ENCODE measurements at places on chromosomes 2 and 18. TPM values are rescaled to one million over a fixed set of nuclear protein-coding genes. Genes with fewer than 3 reads are reported as not detected.

DNA sequence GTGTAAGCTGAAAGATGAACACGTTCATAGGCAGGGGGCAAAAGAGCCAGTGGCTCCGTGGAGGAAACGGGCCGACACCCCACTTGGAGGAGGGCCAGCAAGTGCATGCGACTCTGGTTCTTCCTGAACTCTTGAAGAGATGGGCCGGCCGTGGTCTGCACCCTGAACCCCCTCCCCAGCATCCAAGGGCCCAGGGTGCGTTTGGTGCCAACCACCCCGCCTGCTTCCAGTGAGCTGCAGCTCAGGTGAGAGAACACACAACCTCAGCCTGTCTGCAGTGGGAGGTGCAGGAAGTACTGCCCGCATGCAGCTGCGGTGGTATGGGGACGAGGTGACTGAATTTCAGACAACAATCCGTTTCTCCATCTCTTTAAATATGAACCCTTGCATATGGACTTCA lies 58.9 kb downstream of the ADNP2 start:
- H3K4me3 ChIP-seq: no peak overlapping the region
- DNase-seq: no peak
- no peak overlapping the region for H3K27ac ChIP-seq
- H3K36me3 ChIP-seq: peaks cover 20% of the 10 kb centered on the region

DNA sequence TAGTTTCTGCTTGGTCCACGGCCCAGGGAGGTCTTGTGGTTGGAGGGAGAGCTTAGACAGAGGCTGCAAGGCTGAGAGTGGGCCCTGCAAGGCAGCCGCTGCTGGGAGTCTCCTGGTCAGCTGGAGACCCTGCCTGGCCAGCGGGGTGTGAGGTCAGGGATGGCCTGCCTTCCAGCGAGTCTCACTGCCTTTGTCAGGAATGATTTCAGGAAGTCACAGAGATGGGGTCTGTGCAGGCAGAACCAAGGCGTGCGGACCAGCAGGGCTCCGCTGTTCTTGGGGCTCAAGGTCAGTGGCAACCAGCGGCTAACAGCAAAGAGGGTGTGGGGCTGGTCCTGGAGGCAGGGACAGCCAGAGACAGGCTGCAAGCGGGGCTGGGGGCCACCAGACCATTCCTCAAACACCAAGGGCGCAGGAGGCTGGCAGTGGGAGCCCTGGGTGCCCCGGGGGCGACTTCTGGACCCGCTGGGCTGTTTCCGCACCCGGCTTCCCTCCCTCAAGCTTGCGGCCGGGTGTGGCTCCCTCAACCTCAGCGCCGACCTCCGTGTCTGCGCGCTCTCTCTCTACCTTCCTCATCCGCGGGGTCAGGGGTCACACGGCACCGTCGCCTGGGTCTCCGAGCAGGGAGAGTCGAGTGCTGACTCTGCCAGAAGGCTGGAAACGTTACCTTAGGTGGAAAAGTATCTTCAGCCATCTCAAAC lies 124.5 kb upstream of the CTDP1 start:
- no peaks in the 10 kb centered on the region for H3K27me3 ChIP-seq
- H3K36me3 ChIP-seq: no peaks in the 10 kb centered on the region
- H3K27ac ChIP-seq: no peak overlapping the region
- DNase-seq: no peak

DNA sequence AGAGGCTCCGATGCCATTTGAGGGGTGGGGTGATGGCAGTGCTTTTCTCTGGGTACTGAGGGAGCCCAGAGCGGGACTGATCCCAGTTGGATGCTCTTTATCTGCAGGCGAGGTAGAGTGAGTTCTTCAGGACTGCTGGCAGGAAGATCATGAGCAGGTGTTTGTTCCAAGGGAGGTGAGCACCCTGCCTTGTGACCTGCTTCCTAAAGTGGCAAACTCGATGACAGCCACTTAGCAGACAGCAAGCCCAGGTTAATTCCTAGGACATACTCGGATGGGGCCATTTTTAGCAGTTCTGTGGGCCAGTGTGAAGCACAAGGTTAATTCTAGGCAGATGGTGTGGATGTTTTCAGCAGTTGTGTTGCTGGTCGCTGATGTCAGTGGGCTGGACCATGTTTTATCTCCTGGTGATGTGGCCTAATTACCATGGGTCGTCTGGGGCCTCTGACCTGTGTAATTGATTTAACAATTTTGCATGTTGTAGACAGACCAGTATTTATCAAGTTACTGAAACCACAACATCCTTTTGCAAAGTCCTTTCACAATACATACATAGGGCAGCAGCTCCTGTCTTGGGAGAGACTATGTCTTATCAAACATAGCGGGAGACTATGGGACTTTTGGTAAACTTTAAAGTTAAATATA lies 4.9 kb downstream of the FKBP1B start:
- H3K36me3 ChIP-seq: no peaks in the 10 kb centered on the region
- no peak overlapping the region for H3K27ac ChIP-seq
- no peak for DNase-seq
- H3K4me1 ChIP-seq: peaks cover 1% of the 10 kb centered on the region
- H3K27me3 ChIP-seq: no peaks in the 10 kb centered on the region

- DNase-seq: no peak
- no peak overlapping the region for H3K4me3 ChIP-seq
- H3K27me3 ChIP-seq: peaks cover under 1% of the 10 kb centered on the region
- H3K36me3 ChIP-seq: no peaks in the 10 kb centered on the region
- H3K4me1 ChIP-seq: no peaks in the 10 kb centered on the region
- H3K27ac ChIP-seq: no peak overlapping the region
These were observed 679 bp downstream of the RNF144A start for GRCh38 chr2:6917761-6918421.

CPLX4 gene
- total RNA-seq: not detected

- no peaks in the 10 kb centered on the region for H3K27me3 ChIP-seq
- H3K4me1 ChIP-seq: peaks cover 6% of the 10 kb centered on the region
- no peak for DNase-seq
- H3K27ac ChIP-seq: no peak overlapping the region
- no peak overlapping the region for H3K4me3 ChIP-seq
These were observed 68.9 kb upstream of the CBLN2 start for GRCh38 chr18:72612894-72613533.

DNA sequence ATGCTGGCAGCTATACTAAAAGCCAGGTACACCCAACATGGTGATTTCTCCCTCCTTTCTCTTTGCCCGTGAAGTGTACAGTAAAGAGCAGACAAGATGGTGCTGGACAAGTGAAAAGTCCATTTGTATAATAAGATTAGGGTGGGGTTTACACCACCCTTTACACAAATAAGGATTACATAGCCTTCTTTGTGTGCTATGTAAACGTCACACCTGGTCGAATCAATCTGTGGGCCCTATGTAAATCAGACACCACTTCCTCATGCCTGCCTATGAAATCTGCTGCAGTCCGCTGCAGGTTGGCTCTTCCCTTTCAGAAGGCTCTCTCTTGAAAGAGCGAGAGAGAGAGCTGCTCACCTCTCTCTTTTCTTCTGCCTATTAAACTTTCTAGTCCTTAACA lies 1054.3 kb upstream of the SLC39A10 start:
- H3K4me1 ChIP-seq: no peaks in the 10 kb centered on the region
- no peak overlapping the region for H3K27ac ChIP-seq
- no peak for DNase-seq
- H3K27me3 ChIP-seq: no peaks in the 10 kb centered on the region
- H3K4me3 ChIP-seq: no peak overlapping the region

GRCh38 chr2:162256591-162256991 lies 13.3 kb upstream of the FAP start:
- no peaks in the 10 kb centered on the region for H3K36me3 ChIP-seq
- no peak for DNase-seq
- peak overlapping the region; percentile 36 for H3K27ac ChIP-seq
- H3K4me3 ChIP-seq: no peak overlapping the region
- no peaks in the 10 kb centered on the region for H3K27me3 ChIP-seq

DNA sequence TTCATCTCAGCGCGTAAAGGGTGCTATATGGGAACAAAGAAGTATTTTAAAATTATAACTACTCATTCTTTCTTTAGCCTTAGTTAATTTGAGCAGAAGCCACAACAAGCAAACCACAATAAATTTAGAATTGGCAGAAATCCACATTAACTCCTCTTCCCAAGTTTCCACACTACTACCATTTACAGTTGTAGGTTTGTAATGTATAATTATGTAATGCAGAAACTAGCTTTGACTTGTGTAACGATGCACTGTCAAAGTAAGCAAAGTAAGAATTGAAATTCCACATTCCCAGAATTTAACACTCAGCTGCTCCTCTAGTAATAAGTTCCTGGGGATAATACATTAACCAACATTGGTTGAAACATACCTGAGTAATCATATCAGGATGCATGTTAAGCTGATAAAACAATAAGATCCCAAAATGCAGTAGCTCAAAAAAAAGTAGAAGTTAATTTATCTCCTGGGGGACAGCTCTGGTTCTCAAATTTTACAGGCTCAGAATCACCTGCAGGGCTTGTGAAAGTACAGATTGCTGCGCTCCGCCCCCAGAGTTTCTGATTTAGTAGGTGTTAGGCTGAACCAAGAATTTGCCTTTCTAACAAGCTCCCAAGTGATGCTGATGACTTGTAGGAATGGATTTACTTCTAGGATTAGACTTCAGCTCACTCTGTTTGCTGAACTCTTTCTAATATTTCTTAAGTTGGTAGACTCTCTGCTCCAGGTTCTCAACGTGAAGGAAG lies 9.9 kb downstream of the GRP start:
- no peaks in the 10 kb centered on the region for H3K4me1 ChIP-seq
- H3K27me3 ChIP-seq: peaks cover 74% of the 10 kb centered on the region
- H3K27ac ChIP-seq: no peak overlapping the region
- H3K36me3 ChIP-seq: no peaks in the 10 kb centered on the region
- H3K4me3 ChIP-seq: no peak overlapping the region
- no peak for DNase-seq

DNA sequence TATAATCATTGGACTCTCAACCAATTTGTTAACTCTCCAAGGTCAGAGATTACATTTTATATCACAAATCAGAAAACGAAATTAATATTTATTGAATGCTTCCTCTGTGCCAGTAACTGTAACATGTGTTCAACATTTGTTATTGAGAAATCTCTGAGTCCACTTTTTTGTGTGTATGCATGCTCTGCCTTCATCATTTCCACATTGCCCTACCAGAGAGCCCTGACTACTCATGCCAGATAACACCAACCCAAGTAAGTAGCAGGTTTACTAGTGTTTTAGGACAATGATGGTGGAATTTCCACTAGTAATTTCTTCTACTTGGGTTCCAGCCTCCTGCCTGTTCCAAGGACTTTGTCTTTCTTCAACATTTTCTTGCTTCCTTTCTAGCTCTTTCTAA lies 14.2 kb upstream of the FAP start:
- peaks cover 35% of the 10 kb centered on the region for H3K4me1 ChIP-seq
- DNase-seq: no peak
- H3K27me3 ChIP-seq: no peaks in the 10 kb centered on the region
- H3K36me3 ChIP-seq: no peaks in the 10 kb centered on the region

DNA sequence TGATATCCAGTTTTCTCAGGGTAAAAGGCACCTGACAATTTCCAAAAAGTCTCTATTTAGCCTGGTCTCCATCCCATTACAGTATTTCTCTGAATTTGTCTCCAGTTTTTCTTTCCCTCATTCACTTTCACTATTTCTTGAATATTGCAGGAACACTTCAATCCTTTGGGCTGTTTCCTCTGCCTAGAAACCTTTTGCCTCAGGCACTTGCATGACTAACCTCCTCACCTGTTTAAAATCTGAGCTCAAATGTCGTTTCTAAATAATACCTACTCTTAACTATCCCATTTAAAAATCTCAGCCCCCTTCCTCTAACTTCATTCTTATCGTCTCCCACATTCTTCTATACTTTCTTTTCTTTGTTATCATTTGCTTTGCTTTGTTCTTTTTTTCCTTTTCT lies 9.0 kb downstream of the SCN2A start:
- H3K27me3 ChIP-seq: no peaks in the 10 kb centered on the region
- no peak overlapping the region for H3K4me3 ChIP-seq
- DNase-seq: no peak
- no peak overlapping the region for H3K27ac ChIP-seq
- H3K36me3 ChIP-seq: no peaks in the 10 kb centered on the region

DNA sequence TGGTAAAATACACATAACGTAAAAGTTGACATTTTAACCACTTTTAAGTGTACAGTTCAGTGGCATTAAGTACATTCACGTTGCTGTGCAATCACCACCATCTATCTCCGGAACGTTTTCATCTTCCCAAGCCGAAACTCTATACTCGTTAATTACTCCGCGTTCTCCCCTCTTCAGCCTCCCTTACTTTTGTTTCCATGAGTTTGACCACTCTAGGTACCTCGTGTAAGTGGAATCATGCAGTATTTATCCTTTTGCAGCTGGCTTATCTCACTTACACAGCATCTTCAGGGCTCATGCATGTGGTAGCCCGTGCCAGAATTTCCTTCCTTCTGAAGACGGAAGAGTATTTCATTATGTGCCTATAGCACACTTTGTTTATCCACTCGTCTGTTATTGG lies 225.2 kb downstream of the SLC4A3 start:
- peaks cover 6% of the 10 kb centered on the region for H3K36me3 ChIP-seq
- peaks cover 23% of the 10 kb centered on the region for H3K27me3 ChIP-seq
- H3K4me3 ChIP-seq: peak overlapping the region; percentile 52
- DNase-seq: no peak
- peaks cover 13% of the 10 kb centered on the region for H3K4me1 ChIP-seq

DNA sequence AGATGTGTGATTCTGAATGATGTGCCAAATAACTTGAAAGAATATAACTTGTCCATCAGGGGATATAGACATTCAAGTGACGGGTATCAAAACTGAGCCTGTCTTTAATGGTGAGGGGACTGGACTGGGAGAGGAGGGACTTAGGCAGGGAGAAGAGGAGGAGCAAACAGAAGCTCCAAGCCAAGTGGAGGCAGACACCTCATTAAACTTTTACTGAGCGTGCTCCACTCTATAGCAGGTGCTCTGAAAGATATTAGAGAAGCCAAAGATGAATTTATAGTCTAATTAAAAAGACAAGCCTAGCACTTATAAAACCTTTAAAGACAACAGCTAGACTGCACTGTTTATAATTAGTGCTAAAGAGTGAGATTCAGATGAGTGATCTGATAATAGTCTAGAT lies 47.7 kb upstream of the SMAD2 start:
- H3K4me3 ChIP-seq: no peak overlapping the region
- DNase-seq: no peak
- no peaks in the 10 kb centered on the region for H3K4me1 ChIP-seq
- peaks cover 17% of the 10 kb centered on the region for H3K27me3 ChIP-seq
- H3K36me3 ChIP-seq: no peaks in the 10 kb centered on the region

ABHD3 gene
- 5.5 TPM for total RNA-seq

VAMP5 gene
- total RNA-seq: 3.0 TPM

DNA sequence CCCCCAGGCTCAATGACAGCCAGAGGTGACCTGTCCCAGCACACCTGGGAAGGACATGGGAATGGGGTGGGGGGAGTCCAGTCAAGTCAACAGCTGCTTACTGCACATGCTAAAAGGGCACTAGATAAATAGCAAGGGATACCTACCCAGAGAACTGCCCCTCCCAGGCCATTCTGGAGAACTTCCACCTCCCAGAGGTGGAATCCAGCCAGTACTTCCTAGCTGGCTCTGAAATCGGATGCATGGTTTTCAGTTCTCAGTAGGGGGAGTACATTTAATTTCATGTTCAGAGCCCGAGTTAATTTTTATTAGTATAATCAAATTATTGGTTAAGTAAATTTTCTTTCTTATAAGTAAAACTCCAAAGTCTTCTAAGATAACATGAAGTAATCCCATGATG lies 28.9 kb upstream of the ITGA6 start:
- no peak for DNase-seq
- H3K4me3 ChIP-seq: no peak overlapping the region
- no peaks in the 10 kb centered on the region for H3K4me1 ChIP-seq
- H3K27me3 ChIP-seq: no peaks in the 10 kb centered on the region
